ENCODE measurements at places on chromosomes 4 and X.

GRCh38 chr4:144903953-144904711 is 193.9 kb downstream of the ANAPC10 start:
- DNase-seq: no peak

DNA sequence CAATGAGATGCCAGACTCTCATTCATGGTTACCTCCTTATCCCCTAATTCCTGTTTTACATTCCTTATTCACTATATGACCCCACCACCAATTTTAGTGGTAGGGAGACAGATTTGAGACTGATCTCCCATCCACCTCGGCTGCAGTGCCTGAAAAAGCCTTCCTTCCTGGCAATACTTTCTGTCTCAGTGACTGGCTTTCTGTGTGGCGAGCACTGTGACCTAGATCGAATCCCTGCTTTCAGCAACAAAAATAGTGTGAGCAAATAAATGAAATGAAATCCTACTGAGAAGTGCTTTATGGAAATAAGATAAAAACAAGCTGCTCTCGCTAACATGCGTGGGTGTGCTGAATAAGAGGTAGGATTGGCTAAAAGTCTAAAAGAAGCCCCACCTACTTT is 165.3 kb downstream of the GPM6A start:
- DNase-seq: no peak

DNA sequence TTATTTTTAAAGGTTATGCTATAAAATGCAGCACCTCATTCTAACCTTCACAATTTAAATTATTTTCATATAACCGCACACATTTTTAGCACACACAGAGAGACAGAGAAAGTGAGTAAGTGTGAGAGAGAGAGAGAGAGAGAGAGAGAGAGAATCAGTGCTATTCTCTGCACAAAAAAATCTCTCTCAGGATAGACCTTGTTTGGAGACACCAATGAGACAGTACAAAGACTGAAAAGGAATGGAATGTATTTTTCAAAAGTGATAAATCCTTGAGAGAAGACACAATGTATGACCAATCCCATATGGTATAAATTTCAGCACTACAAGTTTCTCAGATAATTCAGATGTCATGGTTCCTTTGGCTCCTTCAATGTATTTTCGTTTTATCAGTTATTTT is 132.1 kb upstream of the PCDH18 start:
- no peak for DNase-seq

- peak; percentile 75 for DNase-seq
Observed at GRCh38 chr4:2441393-2442174, 22.8 kb downstream of the CFAP99 start.

- DNase-seq: no peak
Observed at GRCh38 chr4:25235401-25235800, 1.6 kb downstream of the PI4K2B start.

- DNase-seq: no peak
Observed at GRCh38 chr4:96698831-96699230, 858.9 kb downstream of the PDHA2 start.

- no peak for DNase-seq
Observed at GRCh38 chrX:77160301-77160700, 286.9 kb upstream of the FGF16 start.

GRCh38 chr4:44988011-44988410 is 261.7 kb upstream of the GNPDA2 start:
- no peak for DNase-seq

DNA sequence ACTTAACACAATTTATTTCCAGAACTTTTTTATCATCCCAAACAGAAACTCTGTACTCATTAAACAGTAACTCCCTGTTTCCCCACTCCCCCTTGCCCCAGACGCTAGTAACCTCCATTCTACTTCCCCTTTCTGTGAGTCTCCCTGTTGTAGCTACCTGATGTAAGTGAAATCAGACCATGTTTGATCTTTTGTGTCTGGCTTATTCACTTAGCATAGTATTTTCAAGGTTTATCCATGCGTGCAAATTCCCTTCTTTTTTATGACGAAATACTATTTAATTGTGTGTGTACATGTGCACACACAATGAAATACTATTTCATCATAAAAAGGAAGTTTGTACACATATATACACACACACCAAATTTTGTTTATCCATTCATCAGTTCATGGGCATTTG is 5.2 kb downstream of the PKD2 start:
- no peak for DNase-seq

GRCh38 chr4:82057990-82058544 is 315.7 kb downstream of the HNRNPD start:
- peak; percentile 22 for DNase-seq

DNA sequence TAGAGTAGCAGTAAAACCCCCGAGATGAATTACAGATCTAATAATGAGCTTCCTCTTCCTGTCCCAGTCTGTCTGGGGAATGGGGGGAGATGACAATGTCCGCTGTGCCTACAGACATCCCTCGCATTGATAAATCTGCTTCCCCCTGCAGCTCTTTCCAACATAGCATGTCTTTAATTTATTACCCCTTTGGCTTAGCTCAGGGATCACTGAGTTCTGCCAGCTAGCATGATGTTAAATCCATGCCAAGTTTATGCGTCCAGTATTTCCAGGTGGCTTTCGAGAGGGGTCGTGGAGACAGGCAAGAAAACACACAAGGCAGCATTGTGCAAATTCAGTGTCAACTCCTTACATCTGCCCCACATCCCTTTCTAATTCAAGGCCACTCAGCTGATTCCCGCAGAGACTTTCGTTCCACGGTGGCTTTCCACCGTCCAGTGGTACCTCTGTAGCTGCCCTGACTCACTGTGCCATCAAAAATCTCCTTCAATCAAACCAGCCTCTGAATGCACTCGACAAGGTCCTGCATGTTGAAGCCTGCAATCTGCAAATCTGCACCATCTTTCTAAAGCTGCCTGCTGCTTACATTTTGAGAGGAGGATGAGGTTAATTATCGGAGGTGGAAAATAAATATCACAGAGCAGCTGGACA is 75.1 kb downstream of the MXRA5 start:
- no peak for DNase-seq

DNA sequence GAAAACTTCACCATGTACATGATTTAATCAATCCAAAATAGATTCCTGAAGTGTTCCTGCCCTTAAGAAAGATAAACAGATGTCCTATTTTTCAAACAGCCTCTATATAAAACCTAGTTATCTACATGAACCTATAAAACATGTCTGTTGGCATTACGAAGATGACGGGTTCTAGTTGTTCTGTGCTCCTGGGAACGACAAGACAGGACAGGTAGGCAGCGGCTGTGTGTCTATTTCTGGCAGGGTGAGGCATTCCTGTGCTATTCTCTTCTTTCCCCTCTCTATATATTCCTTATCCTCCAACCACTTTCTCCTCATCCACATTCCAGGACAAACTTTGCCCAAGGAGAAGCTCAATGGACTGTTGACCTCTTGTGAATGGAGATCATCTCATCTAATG is 6.1 kb downstream of the FAT1 start:
- DNase-seq: no peak

DNA sequence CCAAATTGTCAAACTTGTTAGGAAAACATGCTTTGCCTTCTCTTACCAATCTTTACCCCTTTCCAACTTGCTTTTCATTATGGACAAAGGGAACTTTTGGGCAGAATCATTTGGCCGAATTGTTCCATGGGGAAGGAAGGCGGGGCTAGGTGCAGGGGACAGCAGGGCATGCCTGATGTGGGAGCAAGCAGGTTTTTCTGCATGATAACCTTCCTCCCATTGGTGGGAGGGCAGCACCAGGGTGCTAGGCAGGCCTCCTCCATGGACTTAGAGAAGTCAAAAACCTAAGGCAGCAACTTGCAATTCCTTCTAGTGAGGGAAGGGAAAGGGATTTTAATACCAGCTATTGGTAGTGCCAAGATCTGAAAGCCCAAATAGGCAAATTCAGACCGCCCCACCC is 260.5 kb downstream of the MAPK10 start:
- DNase-seq: no peak

- DNase-seq: peak; percentile 34
Observed at GRCh38 chr4:5883916-5884315, 9.0 kb downstream of the CRMP1 start.

- no peak for DNase-seq
Observed at GRCh38 chr4:185190306-185190856, 13.4 kb downstream of the CFAP97 start.

GRCh38 chr4:151429957-151430570 is 21.1 kb downstream of the FHIP1A start:
- DNase-seq: no peak

Data from SW480 (cell line).